ENCODE measurements at places on chromosomes 7 and 10.

DNA sequence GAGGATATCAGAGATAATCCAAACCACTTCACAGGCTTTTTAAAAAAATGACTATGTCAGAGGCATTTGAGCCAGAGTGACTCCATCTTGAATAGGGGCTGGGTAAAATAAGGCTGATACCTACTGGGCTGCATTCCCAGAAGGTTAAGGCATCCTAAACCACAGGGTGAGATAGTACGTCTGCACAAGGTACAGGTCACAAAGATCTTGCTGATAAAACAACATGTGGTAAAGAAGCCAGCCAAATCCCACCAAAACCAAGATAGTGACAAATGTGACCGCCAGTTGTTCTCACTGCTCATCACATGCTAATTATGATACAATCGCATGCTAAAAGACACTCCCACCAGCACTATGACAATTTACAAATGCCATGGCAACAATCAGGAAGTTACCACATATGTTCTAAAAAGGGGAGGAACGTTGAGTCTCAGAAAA, 177.5 kb downstream of the RAPGEF5 start:
- DNase-seq = no peak

DNA sequence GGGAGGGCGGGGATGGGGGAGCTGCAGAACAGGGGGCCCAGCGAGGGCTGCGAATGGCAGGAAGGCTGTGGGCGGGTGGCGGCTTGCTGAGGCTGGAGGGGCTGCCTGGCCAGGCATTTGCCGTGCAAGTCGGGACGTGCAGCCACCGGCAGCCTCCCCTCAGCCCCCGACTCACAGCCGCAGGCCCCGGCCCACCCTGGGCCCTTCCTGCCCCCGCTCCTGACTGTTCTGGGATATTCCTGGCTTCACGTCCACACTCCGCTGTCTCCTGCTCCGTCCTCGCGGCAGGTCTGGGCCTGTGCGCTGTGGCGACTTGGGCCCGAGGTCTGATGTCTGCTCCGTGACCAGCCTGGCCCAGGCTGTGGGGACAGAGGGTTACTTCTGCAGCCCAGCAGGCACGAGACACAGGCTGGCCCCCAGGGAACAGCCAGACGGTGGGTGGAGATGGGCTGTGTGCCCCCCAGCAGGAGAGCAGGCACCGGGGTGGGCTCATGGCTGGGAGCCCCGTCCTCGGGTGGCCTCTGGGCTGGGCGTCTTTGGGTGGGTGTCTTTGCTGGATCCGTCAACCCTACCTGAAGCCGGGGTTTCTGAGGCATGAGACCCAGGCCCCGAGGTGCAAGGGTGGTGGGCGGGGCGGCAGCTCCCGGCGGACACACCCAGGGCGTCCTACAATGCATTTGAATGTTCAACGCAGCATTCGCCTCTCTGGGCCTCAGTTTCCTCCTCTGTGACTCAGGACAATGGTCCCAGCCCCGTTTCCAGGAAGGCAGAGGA, 86.5 kb downstream of the FOXL3 start:
- no peak for DNase-seq

DNA sequence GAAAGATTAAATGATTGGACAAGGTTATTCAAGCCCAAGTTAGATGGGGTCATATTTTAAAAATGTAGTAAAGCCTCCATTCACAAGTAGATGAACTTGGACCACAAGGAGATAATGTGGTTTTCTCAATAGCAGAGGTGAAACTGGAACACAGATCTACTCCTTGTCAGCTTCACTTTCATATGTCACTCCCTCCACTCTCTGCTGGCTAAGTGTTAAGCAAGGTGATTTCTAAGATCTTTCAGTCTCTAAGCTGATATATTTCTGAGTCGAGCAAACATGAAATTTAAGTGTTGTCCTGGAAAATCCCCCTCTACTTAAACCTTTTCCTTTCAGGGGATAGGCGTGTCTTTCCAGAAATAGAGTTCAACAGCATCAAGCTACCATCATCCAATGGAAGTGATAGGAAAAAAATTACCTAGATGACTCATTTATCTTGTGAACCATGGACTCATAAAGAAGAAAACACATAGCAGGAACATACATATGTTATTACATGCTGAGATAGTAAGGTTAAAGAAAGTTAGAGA, 275.0 kb downstream of the PTEN start:
- no peak for DNase-seq

GRCh38 chr10:47288236-47288635, 11.8 kb upstream of the GDF10 start:
- no peak for DNase-seq

- DNase-seq = no peak
These were observed 186.5 kb upstream of the GPR26 start for GRCh38 chr10:123479640-123480039.

GRCh38 chr7:25557379-25557917, 329.2 kb upstream of the NPVF start:
- no peak for DNase-seq

DNA sequence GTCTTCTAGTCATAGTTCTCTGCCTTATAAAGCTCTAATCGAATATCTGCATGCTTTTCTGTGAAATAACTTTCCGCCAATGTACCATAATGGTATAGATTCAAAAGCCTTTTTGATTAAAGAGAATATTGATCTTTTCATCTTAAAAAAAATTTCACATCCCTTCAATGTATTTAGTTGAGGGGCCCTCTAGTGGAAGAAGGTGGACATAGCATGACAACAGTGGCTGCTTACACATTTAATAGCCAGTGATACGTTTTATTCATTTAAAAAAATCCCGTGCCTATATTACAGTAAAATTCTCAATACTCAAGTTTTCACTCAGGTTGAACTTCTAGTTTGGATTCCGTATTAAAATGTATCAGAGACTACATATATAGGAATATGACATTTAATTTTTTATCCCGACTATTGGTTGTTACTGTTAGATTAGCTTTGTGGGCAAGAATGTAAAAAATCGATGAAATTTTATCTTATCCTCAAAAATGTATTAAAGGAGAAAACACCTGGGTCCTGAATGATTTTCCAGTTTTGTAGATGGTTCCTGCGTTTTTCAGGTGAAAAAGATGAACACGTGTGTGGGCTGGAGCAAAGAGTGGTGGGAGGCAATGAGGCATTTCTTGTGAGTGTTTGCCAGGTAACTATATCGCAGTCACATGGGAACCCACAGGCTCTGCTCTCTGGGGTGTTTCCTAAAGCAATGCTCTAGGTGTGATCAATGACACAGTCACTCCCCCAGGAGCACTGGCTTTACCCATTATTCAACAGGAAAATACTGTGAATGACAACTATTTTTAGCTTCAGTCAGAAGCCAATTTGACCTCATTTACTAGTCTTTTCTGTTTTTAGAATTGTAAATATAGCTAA, 24.1 kb upstream of the PNLIP start:
- peak; percentile 36 for DNase-seq

- no peak for DNase-seq
These were observed 700 bp downstream of the GSAP start for GRCh38 chr7:77415476-77415822.

DNA sequence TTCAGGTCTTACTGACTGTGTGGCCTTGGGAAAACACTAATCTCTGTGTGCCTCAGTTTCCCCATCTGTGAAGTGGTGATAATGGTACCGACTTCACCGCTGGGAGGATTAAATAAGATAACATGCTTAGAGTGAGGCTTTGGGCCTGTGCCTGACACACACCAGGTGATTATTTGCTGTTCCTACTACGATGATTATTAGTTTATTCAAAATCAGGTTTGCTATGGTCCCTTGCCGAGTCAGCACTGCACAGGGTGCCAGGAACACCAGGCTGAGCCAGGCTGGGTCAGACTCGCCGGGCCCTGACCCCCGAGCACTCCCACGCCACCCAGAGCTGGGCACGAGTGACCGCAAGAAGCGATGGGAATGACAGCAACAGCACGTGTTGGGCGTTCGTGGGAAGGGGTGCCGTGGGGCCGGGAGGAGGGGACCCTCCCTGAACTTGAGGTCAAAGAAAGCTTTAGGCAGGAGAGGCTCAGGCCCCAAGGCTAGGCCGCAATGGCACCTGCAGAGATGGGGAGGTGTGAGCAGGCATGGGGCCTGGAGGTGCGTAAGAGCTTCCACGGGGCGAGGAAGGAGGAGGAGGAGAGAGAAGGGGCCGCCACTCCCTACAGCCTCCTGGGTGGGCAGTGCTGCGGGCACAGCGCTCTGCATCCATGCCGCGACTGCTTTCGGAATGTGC, 325.4 kb downstream of the DNAJB6 start:
- no peak for DNase-seq

- no peak for DNase-seq
These were observed 381.0 kb upstream of the TPK1 start for GRCh38 chr7:145216866-145217265.

DNA sequence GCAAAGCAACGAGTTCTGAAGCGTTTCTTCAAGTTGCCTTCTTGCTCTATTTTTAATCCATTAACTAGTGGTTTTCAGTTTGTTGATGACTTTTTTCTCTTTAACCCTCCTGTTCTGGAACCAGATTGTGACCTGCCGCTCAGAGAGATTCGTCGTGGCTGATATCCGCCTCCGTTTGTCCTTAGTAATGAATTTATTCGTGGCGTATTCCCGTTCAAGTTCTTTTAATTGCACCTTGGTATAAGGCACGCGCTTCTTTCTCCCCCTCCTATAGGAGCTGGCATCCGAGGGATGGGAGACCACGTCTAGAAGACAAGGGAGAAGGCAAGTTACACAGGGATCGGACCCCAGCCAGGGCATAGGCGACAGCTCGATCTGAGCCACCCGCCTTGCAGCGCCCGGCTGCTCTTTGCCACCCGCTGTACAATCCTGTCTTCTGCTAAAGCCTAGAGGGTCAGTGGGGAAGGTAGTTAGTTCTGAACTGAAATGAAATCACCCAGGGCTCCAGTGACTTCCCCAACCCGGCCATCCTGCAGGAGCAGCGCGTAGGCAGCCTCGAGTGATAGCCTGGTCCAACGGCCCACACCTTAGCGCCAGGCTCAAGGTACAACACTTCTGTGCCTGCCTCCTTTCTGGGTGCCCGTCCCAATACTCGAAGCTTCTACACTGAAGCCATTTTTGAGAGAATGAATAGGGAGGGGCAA, 1.6 kb downstream of the HOXA13 start:
- DNase-seq = no peak

DNA sequence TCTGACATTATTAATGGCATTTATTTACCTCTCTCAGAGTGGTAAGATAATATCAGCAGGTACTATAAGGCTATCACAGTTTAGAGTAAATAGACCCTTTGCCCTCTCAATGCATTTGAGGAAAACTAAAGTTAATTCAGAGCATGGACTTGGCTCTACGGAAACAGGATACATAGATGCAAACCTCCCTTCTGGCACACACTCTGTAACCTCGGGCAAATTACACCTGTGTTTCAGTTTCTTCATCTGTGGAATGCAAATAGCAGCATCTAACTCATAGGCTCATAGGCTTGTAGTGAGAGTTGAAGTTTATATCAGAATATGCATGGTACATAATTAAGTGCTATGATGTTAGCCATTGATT, 5.6 kb downstream of the RAPGEF5 start:
- no peak for DNase-seq

DNA sequence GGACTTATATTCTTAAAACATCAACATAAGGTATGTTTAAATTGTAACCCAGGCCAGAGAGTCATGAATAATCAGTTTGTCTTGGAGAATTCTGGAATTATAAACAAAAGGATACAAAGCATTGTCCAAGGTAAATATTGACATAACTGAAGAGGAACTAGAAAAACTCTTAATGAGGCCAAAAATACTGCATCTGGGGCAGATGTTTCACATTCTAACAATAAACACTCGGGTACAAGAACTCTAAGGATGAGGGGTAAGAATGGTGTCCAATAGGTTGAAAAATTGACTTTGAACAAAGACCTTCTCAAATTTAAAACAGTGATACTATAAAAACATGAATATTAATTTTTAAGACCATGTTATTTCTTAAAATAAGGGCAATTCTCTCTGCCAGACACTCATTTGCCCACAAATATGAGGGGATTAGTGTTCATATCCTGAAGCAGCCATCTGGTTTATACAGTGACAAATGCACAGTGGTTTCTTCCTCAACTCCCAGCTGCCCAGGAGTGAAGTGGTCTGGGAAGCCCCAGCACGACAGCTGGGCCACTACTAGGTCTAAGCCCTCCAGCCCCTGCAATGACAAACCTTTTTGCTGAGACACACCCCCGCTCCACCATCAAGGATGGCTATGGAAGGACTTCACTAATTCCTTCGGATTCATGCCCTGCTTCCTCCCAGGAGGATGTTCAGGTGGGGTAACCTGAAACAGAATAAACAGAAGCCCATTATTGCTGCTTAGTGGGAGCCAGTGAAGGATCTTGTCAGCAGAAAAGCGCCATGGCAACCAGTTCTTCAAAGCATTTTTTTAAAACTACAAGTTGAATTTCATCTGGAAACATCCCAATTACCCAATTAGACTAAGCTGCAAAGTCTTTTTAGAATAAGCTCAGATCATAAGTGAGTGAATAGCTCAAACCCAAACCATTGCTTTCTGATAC, 107.5 kb upstream of the ARID5B start:
- DNase-seq = peak; percentile 64

- no peak for DNase-seq
These were observed 1.8 kb downstream of the UFSP1 start for GRCh38 chr7:100887516-100888290.

DNA sequence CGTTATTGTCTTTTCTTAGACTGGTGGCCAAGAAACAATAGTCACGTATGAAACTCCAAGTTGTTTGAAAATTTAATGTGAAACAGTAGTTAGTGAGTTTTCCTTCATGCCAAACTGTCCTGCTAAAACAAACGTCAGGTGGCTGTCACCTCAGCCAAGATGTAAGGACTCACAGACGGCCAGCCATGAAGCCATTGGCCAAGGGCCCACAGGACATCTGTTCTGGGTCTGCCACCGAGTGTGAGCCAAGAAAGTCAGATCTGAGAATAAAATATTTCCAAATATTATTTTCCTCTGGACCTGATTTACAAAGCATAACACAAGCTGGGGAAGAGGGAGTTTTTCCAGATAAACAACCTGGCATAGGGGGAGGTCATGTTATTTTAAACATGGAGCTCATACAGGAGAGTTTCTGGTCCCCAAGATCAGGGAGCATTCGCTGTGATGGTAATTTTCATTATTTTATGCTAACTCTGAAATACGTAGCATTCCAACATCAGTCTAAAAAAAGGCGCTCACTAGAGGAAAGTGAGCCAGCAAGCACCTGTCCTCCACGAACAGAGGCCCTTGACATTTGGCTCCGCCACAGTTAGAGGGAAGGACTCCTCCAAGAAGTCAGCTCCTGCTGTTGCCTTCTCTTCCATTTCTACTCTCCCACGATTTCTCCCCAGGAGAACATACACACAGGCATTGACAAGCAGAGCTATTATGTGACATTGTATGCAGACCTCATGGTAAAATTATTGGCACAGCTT, 38.9 kb upstream of the LANCL2 start:
- DNase-seq = no peak

Data from HCEC 1CT (cell line).